ENCODE measurements at places on chromosomes 3 and 15.

DNA sequence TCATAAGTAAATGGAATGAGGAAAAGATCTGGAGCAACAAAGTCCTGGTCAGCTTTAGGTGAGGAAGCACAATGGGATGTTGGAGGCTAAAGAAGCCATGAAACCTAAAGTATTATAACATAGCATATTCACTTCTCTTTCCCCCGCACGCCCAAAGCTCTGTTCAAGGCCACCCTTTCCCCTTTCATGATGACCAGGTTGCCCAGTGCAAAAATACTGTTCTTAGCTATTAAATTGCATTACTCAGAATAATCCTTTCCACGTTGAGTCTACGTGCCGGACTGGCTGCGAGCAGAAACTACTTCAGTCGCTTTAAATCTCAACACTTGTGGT lies 589 bp upstream of the MAPKBP1 start:
- no peak for DNase-seq

DNA sequence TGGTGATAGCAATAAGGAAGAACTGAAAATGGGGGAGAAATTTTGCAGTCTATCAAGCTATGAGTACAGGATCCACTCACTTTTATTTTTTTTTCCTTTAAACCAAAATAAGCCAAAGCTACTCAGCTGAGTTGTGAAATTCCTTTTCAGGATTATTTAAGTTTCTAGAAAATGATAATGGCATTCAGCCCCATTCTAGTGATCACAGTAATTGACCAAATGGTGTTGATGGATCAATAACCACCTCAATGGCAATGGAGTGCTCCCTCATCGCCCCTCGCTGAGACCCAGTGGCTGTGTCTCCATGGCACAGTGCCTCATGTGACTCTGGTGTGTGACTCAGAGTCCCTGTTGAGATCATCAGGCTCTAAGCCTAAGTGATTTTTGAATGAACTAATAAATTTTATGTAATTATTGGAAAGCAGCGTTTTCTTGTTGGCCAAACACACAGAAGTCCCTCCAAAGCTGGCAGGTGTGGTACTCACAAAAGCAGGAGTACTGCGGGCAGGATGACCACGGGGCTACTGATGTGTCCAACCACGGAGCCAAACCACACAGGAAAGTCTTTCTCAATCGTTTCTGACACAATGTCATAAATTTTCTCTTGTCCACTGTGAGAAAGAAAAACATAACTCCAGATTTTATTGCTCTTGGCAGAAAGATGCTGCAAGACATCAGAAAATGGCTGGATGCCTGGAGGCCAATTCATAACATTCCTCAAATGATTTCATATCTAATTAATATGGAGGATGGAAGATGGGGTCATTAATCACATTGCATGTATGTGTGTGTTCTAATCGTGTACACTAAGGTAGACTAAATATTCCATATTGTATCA lies 14.4 kb upstream of the STARD5 start:
- DNase-seq: no peak

- DNase-seq: no peak
Measured at GRCh38 chr15:46552316-46552715, 917.5 kb downstream of the SQOR start.

GRCh38 chr3:36063992-36064391 lies 316.3 kb upstream of the STAC start:
- DNase-seq: no peak

DNA sequence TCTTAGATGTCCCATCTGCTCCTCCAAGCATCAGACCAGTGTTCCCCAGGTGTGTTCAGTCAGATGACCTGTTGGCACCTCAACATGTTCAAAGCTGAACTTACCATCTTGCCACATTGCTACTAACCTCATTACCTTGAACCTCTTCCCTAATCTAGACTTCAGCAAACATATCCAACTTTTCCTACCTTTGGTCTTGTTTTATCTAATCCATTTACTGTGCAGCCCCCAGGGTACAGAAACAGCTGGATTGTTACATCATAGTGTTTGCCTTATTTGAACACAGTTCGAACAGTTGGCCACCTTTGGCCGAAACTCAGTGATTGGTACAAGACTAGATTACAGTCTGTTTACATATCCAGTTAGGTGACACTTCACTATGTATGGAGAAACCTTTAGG lies 36.1 kb upstream of the MCF2L2 start:
- no peak for DNase-seq

- DNase-seq: no peak
Measured at GRCh38 chr15:75943246-75943645, 39.6 kb downstream of the FBXO22 start.

DNA sequence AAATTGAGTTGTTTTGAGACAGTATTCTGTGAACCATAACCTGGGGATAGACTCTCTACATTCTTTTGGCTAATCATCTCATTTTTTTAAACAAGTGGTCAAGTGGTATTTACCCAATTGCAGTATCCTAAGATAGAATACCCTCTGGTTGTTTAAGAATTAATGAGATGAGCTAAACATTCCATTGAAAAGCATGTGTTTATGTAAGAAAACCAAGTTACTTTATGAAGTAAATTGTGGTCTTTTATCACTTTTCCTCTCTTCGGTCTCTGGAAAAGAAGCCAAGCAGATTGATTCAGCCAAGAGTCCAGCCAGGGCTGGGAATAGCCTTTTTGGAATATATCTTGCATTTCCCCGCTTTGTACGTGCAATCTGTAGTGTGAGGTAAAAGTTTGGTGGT lies 185.7 kb upstream of the TOPAZ1 start:
- no peak for DNase-seq

DNA sequence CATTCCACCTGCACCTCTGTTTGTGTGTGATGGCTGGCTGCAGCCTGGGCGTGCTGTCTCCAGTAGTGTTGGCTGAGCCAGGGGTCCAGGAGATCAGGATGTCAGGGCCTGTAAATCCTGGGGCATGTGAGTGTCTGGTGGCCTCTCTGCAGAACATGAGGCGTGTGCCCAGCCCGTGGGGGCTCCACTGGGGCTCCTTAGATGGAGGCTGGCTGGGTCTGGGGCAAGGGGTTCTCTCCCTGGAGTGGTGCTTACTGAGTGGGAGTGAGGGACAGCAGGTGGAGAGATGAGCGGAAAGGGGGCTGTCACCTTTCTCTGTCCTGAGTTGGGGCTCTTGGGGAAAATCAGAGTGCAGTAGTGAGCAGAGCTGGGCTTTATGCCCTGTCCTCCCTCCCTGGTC lies 152.2 kb downstream of the CHDH start:
- no peak for DNase-seq

- DNase-seq: no peak
Measured at GRCh38 chr15:44535523-44536301, 1.2 kb upstream of the EIF3J start.

DNA sequence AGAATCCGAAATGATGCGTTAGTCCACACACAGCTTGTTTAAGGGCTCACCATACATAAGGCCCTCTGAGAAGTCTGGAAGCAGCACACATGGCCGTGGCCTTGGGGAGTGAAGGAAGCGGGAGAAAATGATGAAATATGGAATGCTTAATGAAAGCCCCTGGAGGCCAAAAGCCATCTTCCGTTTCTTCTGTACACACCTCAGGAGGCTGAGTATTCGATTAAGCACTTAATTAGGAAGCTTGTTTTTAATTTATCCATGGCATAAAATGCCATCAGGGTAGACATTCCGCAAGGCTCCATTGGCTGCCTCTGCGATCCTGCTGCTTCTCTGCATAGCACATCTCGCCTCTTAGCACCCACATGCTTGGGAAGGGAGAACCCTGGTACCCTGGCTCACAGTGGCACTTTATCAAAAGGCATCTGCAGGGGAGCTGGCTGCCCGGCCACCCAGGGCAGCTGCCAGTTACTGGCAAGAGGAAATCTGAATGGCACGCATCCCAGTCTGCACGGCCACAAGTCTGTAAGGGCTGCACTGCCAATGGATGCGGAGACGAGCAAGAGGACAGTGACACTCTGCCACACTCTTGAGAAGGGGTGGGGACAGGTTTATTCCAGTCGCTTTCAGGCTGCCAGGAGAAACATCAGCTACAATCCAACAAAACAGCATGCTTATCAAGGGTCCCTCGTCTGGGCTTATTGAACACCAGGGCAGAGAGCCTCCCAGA lies 356.2 kb downstream of the OCA2 start:
- DNase-seq: no peak

- DNase-seq: no peak
Measured at GRCh38 chr3:151740581-151740980, 6.9 kb downstream of the AADACL2 start.

- DNase-seq: no peak
Measured at GRCh38 chr3:81923038-81923437, 161.6 kb upstream of the GBE1 start.

DNA sequence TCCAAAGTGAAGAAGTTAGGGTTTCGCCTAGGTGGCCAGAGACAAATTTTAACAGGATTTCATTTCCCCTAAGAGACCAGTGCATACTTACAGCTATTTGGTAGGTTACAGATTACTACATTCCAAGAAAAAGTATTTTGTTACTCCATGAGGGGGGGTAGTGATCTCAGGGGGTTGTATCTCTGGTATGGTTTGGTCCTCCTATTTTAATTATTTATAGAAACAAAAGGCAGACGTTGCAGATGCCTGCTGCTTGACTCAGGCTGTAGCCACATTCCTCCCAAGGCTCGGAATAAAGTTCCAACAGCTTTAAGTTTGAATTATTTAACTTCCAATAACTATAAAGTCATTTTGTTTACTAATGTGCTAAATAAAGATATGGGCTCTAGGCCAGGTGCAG lies 1.3 kb upstream of the TRIM59 start:
- DNase-seq: no peak

GRCh38 chr3:117998071-117998470 lies 1036.6 kb downstream of the IGSF11 start:
- DNase-seq: no peak

GRCh38 chr15:92073044-92073785 lies 219.7 kb downstream of the SLCO3A1 start:
- DNase-seq: no peak

- DNase-seq: no peak
Measured at GRCh38 chr3:88033808-88034207, 25.0 kb downstream of the CGGBP1 start.

GRCh38 chr3:24608701-24609390 lies 114.2 kb upstream of the THRB start:
- no peak for DNase-seq

DNA sequence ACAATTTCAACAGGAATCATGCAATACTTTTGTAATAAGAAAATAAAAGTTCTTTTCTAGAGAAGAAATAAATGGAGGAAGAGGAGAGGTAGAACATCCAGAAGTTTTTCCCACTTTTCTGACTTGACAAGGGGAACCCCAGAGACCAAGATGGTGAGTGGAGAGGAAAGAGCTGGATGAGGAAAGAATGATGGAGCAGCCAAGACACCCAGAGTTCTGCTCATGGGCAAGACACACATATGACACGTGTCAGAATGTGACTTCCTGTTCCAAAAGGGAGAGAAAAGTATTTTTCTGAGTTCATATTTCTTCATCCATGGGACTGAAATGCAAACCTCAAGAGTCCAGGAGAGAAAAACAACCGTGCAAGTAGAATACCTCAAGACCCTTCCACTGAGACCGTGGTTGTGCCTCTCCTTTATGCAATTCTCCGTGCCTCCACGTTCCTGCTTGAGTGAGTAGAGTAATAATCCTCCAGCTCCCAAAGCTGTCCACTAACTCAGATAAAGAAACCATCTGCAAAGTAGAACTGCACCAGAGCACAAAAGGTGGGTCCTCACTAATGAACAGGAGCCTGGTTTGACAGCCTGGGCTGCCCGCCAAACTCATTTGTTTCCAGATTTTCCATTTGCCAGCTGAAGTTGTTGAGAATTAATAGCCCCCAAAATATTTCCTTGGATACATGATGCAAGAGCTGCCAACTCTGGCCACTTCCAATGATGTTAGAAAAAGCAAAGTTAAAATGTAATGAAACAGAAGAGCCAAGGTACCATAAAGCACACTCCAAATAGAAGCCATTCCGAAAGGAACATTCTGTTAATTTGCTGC lies 272.6 kb upstream of the IGF1R start:
- no peak for DNase-seq

GRCh38 chr3:115932807-115933206 lies 309.5 kb downstream of the GAP43 start:
- no peak for DNase-seq

DNA sequence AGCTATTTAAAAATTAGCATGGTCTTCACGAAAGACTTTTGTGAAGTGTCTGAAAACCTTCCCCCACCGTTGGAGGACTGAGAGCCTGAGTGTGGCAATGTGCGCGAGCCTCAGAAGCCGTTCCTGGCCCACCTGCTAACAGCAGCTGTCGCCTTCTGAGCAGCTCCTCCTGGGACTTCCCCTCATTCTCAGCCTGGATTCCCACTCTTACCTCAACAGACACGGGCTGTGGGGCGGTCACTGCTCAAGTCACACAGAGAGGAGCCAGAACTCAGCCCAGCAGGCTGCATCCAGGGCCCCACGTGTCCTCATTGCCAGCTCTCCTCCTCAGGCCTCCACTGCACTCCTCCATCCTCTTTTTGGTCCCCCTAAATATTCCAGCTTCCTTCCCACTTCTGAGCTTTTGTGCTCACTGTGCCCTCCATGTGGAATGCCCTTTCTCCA lies 7.8 kb downstream of the DNASE1L3 start:
- DNase-seq: no peak

GRCh38 chr3:3923619-3924018 lies 124.4 kb downstream of the LRRN1 start:
- DNase-seq: no peak

DNA sequence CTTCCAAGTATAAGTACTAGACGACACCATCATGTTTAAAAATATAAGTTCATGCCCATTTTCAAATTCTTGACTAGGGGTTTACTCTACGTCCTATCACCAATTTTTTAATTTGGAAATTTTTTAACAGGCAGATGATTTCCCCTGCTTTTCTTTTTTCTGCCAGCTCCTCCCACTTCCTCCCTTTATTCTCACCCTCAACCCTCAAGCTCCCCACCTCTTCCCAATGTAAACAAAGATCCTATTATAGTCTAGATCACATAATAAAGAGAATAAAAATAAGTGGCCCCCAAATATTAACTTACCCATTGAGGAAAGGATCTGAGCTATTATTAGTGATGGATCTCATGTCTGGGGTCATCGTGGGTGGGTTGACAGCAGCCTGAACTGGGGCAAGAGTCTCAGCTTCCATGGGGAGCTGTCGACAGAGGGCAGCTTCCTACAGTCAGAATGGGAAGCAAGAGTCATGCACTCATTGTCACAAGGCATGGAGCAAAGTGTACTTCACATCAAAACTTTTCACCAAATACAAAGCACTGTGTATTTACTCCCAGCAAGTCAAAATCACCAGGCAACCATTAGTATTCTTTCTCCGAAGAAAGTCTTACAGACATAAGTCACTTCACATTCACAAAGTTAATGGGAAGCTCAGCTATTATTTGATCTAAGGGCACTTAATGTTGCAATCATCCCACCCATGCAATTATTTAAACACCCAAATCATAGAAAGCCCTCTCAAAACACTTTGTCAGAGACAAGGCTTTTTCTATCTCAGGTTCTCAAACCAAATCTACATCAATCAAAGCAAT lies 53.2 kb downstream of the TM4SF4 start:
- no peak for DNase-seq

GRCh38 chr3:46693038-46693891 lies at the start of gene ALS2CL:
Gene ALS2CL, minus strand, starts transcription at chr3:46693679. Its CDS starts 4,239 bp downstream, at chr3:46689440.
- DNase-seq: peak; percentile 31

DNA sequence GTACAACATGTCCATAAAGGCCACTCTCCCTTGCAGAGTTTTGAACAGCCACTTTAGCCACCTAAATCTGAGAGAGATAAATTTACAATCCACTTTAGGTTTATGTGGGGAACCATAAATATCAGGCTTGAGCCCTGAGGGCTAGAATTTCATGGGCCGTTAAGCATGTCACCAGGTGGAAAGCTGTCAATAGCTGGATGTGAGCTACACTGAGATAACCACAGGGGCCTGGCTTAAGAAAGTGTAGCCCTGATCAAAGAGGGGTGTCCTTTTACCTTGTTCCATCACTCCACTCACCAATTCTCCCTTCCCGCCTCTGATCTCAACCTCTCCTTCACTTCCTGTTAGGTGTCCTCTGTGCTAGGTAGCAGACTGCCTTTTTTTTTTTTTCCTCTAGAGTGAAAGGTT lies 172.8 kb upstream of the ICE2 start:
- no peak for DNase-seq
